Smooth muscle cell of trachea (primary cell): ENCODE measurements at places on chromosomes 6 and 20. TPM values are rescaled to one million over a fixed set of nuclear protein-coding genes. Genes with fewer than 3 reads are reported as not detected.

PHIP gene
- total RNA-seq = 19.7 and 31.0 TPM in 2 replicates

ADGB gene
- not detected in 2 replicates for total RNA-seq

POM121L2 gene
- total RNA-seq = not detected in 2 replicates

MDFI gene
- total RNA-seq = 0.17 TPM in 1 of 2 replicates, not detected in the other

RIN2 gene
- total RNA-seq = 48.1 and 59.2 TPM in 2 replicates

MED23 gene
- total RNA-seq = 30.3 and 39.7 TPM in 2 replicates

BPIFB1 gene
- total RNA-seq = not detected in 2 replicates

ZNF133 gene
- total RNA-seq = 26.0 and 30.4 TPM in 2 replicates

EDN1 gene
- total RNA-seq = 0.33 and 0.87 TPM in 2 replicates

TMC2 gene
- not detected in 2 replicates for total RNA-seq

LGSN gene
- total RNA-seq = under 0.01 TPM in 1 of 2 replicates, not detected in the other

TRIM10 gene
- total RNA-seq = not detected in 2 replicates
